GM10248 (cell line): ENCODE measurements at places on chromosomes 5 and 9.

- DNase-seq, result no peak
Observed at GRCh38 chr5:171424726-171425125, 5.3 kb downstream of the FGF18 start.

DNA sequence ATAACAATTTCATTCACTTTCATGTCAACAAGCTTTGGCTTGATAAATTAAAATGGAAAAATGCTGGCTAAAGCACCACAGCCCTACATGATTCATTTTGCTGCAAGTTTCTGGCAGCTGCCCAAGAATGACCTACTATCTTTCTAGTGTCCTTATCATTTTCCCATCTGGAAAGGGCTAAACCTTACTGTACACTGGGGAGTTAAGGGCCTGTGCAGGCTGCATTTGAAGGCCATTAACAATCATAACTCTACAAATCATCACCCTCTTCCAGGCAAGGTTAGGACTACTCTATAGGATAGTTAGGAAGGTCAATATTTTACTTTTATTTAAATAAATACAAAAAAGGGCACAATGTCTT, 579.7 kb upstream of the ZNF608 start:
- DNase-seq, result no peak

GRCh38 chr9:95383185-95383676, 65.7 kb upstream of the FANCC start:
- DNase-seq, result no peak

GRCh38 chr9:131418143-131419025, 24.5 kb downstream of the PRRC2B start:
- no peak for DNase-seq

GRCh38 chr5:424301-425110, 18.5 kb upstream of the EXOC3 start:
- DNase-seq, result peak; percentile 86
